ENCODE measurements at places on chromosomes 11 and 22.

- DNase-seq, result no peak
These were observed 743.5 kb downstream of the BRD1 start for GRCh38 chr22:49084206-49084605.

GRCh38 chr11:103959279-103959942 lies 77.0 kb upstream of the DDI1 start:
- DNase-seq, result no peak

DNA sequence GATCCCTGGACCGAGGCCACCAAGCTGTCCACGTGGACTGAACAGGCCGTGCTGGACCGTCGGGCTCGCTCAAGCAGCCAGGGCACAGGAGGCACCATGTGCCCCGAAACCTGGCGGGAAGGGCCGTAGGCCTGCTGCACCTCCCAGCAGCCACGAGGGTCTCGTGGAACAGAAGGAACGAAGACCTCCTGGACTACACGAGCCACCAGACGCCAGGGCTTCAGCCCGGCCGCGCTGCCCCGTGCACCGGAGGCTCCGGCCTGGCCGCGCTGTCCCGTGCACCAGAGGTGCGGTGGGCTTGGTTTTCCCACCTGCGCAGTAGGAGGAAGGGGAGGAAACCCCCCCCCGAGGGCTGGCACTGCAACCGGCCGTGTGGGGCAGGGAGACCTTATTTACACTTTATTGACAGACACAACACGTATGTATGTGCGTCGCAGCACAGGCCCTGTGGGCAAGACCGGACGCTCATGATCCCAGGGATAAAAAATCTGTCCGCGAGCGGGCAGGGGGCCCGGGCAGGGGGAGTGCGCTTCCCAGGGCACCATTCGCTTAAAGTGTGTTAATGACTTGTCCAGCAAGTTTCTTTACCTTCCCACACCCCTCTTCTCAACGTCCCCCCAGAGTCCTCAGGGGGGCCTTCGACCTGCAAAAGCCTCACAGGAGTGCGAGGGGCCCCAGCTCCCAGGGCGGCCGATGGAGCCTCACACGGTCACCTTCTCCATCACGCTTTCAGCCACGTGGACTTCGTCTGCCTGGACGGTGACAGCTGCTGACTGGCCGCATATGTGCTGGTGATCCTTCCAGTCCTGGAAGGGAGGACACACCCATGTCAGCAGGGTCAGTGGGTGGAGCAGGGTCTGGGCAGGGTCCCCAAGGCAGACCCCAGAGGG lies 7.0 kb downstream of the DRD4 start:
- no peak for DNase-seq

DNA sequence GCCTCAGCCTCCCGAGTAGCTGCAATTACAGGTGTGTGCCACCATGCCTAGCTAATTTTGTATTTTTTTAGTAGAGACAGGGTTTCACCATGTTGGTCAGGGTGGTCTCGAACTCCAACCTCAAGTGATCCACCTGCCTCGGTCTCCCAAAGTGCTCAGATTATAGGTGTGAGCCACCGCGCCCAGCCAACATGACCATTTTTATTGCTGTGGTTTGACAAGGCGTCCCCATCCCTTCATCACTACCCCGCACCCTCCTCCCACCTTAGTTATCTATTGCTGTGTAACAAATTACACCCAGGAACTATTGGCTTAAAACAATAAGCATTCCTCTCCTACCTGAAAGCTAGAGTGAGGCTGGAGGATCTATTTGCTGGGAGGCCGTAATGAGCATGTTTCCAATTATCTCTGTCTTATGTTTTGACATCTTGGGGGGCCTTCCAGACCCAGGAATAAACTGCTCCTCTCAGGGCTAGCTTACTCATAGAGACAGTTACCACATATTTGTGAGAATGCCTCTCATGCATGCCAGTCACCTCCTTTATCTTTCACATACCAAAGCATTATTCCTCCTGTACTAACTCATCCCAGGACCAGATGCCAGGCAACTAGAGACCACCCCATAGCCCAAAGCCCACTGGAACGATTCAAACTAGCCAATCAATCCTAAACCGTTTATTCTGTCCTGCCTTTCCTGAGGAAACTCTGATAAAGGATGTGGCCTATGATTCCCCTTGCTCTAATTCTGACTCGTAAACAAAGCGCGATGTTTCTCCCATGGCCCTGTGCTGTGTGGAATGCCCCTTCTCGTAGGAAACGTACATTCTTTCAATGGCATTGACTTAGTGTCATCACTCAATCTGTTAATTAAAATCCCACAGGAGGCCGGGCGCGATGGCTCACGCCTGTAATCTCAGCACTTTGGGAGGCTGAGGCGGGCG lies 19.4 kb downstream of the SNU13 start:
- no peak for DNase-seq

DNA sequence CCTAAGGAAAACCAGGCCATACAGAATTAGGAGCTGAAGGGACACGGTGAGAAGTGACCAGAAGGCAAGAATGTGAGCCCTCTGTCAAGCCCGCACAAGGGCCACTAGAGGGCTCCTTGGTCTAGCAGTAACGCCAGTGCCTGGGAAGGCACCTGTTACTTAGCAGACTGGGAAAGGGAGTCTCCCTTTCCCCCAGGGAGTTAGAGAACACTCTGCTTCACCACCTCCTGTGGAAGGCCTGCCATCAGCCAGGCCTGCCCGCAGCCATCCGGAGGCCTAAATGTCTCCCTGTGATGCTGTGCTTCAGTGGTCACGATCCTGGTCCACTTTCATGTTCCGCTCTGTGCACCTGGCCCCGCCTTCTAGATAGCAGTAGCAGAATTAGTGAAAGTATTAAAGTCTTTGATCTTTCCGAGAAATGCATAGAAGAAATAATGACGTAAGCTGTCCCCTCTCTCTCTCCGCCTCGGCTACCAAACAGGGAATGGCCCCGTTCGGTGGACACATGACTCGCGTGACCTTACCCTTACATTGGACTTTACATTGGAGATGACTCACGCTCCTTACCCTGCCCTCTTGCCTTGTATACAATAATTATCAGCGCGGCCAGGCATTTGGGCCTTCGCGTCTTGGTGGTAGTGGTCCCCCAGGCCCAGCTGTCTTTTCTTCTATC lies 10.7 kb upstream of the GSTP1 start:
- DNase-seq, result peak; percentile 53

DNA sequence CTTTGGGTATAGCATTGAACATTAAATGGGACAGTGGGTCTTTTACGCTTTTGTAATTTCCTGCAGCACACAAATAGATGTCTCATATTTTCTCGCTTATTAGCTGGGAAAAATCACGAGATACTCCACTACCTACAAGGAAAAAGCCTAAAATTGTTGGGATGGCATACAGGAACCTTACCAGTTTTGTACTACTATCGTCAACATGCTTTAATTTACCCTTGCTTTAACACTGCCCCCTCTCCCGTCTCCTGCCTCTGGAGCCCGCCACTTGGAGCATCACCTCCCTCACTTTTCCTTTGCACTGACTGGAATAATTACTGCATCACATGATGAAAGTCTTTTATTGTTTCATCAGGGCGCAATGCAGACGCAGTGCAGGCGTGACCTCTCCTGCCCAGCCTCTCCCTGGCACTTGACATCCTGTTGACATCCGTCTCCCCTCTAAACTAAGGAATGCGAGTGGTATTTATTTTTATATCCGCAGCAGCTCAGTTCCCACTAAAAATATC lies 1.0 kb upstream of the FNBP4 start:
- DNase-seq, result peak; percentile 82

DNA sequence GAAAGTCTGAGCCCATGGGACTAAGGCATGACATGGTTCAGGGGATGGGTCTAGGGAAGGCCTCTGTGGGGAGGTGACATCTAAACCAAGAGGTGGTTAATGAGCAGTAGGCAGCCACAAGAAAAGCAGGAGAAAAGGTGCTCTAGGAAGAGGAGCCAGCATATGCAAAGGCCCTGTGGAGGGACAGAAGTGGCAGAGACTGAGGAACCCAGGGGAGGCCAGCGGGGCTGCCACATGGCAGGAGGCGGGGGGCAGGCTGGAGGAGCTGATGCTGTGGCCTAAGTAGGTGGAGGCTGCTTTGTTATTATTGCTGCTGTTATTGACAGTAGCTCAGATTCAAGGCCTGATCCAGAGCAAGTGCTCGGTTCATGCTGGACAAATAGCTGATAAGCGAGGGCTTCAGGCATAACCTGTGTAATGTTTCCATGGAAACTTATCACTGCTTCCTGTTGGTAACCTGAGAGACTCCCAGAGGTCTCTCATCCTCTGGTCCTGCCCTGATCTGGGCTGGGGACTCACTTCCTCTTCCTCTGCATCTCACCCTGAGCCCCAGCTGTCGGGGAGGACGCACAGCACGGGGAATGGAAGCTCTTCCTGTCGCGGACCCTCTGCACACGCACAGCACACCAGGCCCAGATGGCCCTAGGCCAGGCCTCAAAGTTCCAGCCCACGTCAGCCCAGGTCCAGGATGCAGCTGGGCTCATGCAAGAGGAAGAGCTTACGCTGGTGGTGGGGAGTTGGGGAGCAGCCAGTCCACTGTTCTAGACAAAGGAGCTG lies 75.2 kb upstream of the TP53I11 start:
- DNase-seq, result peak; percentile 42

GRCh38 chr11:83191986-83192385 lies 1.5 kb upstream of the ANKRD42 start:
- no peak for DNase-seq

DNA sequence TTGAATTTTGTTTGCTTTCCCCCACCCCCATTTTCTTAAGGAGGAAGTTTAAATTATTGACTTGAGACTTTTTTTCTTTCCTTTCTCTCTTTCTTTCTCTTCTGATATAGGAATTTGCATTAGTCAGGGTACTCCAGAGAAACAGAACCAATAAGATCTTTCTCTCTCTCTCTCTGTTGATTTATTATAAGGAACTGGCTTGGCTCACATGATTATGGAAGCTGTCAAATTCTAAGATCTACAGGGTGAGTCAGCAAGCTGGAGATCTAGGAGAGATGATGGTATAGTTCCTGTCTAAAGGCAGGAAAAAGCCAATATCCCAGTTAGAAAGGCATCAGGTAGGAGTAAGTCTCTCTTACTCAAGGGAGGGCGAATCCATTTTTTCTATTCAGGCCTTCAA lies 64.0 kb downstream of the CCDC81 start:
- DNase-seq, result no peak

- DNase-seq, result no peak
These were observed 354.0 kb upstream of the CCDC90B start for GRCh38 chr11:83639995-83640758.

DNA sequence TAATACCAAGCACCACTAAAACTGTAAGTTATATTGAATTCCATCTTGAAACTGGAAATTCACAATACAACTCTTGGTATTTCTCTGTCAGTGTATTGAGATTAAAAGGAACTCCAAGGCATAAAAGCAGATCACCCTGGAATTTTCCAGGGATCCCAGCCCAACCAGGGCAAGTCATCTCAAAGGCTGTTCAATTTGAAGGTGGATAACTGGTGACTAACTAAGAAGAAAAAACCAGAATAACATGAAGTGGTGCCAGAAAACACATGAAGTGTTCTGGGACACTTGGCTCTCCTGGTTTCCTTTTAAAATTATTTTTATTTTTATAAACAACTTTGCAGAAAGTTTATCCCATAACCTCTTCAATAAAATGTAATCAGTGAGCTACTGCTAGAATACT lies 7.8 kb upstream of the BMAL1 start:
- DNase-seq, result no peak

DNA sequence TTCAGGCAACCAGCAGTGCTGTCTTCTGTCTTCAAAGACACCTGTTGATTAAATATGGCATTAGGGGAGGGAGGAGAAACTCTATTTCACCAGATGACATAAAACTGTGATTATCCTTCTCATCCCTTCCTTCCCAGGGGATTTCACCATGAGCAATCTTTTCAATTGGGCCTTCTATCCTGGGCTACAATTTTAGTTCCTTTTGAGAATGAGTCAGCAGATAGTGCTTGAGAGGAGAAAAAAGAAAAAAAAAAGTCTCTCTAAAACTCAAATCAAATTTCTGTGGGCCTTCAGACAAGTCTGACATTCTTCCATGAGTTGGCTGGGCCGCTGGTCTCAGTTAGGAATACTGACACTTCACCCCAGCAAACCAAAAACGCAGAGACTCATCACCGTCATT lies 7.2 kb downstream of the FLI1 start:
- no peak for DNase-seq

DNA sequence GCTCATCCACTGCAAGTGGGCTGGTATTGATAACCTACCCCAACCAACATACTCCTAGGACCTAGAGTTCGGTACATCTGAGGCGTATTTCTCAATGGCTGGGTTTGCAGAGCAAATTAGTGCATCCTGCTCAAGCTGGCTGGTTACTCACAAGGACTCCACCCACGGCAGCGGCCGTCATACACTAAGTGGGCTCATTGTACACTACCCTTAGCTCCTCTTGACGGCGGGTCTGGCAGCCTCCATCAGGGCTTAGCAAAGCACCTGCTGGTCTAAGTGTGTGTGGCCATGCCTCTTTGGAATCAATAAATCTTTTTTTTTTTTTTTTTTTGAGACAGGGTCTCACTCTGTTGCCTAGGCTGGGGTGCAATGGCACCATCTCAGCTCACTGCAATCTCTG lies 20.2 kb upstream of the KCNJ11 start:
- DNase-seq, result no peak

GRCh38 chr11:6670202-6670830 lies 12.8 kb downstream of the MRPL17 start:
- DNase-seq, result no peak

DNA sequence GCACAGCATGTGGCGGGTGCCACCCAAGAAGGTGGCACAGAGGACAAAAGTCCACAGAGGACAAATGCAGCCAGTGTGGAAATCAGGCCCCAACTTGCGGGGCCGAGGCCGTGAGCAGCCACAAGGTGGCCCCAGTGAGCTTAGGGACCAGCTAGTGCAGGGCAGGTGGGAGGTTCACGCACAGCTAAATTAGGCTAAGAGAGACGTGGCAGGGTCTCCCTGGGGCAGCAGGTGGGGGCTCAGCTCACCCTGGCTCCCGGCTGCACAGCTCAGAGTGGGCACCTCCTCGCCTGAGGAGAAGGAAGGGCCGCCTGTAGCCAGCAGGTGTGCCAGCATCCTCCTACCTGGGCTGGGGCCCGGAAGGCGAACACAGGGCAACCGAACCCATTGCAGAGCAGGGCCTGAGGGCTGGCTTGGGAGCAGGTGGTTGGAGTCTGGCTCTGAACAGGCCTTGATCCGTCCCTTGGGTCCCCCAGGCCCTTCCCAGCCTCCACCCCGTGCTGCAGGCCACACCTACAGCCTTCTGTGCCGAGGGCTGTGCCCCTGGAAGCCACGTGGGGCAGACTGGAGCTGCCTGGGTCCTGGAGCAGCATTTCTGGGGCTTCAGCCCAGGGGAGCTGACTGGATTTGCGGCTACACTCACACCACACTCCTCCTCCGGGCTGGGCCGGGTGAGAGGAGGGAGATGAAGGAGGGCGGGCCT lies 26.1 kb upstream of the CELSR1 start:
- DNase-seq, result peak; percentile 88

- DNase-seq, result peak; percentile 75
These were observed at the start of gene AGBL2 for GRCh38 chr11:47715082-47715669. TSS of gene AGBL2 (minus strand) at chr11:47715369. CDS start at chr11:47714650, 719 bp downstream.

DNA sequence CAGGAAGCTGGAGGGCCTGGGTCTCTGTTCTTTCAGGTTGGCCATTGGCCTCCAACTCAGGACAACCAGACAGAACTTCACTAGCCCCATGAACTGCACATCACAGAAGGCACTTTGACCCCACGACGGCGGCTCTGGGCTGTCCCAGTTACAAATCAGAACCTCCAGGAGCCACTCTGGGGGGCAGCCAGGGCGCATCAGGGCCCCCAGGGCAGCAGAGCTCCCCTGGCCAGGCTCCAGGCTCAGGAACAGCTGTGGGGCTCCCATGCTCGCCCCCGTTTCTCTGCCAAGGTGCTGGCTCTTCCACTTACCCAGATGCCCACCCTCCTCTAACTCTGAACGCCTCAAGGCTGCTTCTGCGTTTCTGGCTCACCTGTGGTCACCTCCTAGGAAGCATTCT lies 25.5 kb downstream of the TOLLIP start:
- no peak for DNase-seq

- no peak for DNase-seq
These were observed 135.2 kb downstream of the MAML2 start for GRCh38 chr11:96207459-96208449.
